Activated CD8-positive, alpha-beta memory T cell treated with anti-CD3 and anti-CD28 coated beads for 36 hours (primary cell): ENCODE measurements at places on chromosomes 16 and 17. TPM values are rescaled to one million over a fixed set of nuclear protein-coding genes. Genes with fewer than 3 reads are reported as not detected.

The ALOX12B gene
- 1.7 TPM for total RNA-seq

The APPBP2 gene
- 25.7 TPM for total RNA-seq

The CLEC10A gene
- total RNA-seq = not detected

The CDRT4 gene
- total RNA-seq = 2.8 TPM

The SDR42E2 gene
- not detected for total RNA-seq

The AKAP10 gene
- total RNA-seq = 32.8 TPM

The CTRB2 gene
- not detected for total RNA-seq

The ARL4D gene
- total RNA-seq = 2.6 TPM

The TMEM94 gene
- 61.5 TPM for total RNA-seq

The CDK12 gene
- total RNA-seq = 84.4 TPM

The HES7 gene
- 3.1 TPM for total RNA-seq

The ACAP1 gene
- total RNA-seq = 241 TPM

The PGAP3 gene
- total RNA-seq = 6.6 TPM

The SOX15 gene
- 0.13 TPM for total RNA-seq

The USB1 gene
- 71.0 TPM for total RNA-seq

The TBC1D3K gene
- total RNA-seq = not detected

The ALOX15B gene
- not detected for total RNA-seq

The STAT5A gene
- total RNA-seq = 197 TPM

The ZNF423 gene
- not detected for total RNA-seq

The TBC1D3I gene
- total RNA-seq = 0.36 TPM

The FBXW10 gene
- total RNA-seq = 0.19 TPM

The TMEM114 gene
- total RNA-seq = not detected

The NUDT16L1 gene
- 34.0 TPM for total RNA-seq

The EDC4 gene
- 102 TPM for total RNA-seq

The RFNG gene
- 16.7 TPM for total RNA-seq

The CRISPLD2 gene
- not detected for total RNA-seq

The MT1F gene
- 10.1 TPM for total RNA-seq

The OMG gene
- total RNA-seq = not detected

The TBC1D3C gene
- total RNA-seq = 2.3 TPM

The CD19 gene
- not detected for total RNA-seq

The GPR179 gene
- total RNA-seq = 0.06 TPM

The ITGAD gene
- total RNA-seq = not detected

The SCARF1 gene
- 1.4 TPM for total RNA-seq

The EPX gene
- not detected for total RNA-seq

The PRR35 gene
- not detected for total RNA-seq
